ENCODE measurements at places on chromosomes 5 and 9. TPM values are rescaled to one million over a fixed set of nuclear protein-coding genes. Genes with fewer than 3 reads are reported as not detected.

DNA sequence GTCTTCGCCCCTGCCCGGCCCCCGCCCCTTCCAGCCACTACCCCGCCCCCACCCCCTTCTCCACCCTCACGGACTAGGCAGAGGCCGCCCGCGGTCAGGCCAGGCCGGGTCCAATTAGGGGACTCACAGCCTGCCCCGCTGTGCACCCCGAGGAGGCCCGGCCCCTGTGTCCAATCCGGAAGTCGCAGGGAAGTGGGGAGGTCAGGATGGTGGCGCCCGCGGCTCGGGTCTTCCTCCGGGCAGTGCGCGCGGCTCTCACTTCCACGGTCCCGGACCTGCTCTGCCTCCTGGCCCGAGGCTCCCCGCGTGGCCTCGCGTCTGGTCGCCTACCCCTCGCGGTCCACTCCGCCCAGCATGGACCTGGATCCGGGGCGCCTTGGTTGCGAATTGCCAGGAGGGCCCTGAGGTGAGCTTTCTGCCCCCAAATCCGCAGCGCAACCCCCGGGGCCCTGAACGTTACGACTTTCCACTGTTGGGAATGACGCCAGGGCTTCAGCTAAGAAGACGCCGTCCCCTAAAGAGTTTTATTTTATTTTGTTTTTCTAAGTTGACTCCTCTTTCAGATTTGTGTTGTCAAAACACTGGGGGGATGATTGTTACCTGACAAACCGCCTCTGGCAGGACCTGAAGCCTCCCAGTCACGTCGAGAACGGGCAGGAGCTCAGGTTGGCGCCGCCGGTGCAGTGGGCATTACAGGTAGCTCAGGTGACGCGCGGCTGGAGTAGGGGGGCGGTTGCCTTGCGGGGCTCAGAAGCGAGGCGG lies 763 bp upstream of the IRX2 start:
- DNase-seq = peak; percentile 16

The ASPN gene
- polyA plus RNA-seq = 9.0 TPM

DNA sequence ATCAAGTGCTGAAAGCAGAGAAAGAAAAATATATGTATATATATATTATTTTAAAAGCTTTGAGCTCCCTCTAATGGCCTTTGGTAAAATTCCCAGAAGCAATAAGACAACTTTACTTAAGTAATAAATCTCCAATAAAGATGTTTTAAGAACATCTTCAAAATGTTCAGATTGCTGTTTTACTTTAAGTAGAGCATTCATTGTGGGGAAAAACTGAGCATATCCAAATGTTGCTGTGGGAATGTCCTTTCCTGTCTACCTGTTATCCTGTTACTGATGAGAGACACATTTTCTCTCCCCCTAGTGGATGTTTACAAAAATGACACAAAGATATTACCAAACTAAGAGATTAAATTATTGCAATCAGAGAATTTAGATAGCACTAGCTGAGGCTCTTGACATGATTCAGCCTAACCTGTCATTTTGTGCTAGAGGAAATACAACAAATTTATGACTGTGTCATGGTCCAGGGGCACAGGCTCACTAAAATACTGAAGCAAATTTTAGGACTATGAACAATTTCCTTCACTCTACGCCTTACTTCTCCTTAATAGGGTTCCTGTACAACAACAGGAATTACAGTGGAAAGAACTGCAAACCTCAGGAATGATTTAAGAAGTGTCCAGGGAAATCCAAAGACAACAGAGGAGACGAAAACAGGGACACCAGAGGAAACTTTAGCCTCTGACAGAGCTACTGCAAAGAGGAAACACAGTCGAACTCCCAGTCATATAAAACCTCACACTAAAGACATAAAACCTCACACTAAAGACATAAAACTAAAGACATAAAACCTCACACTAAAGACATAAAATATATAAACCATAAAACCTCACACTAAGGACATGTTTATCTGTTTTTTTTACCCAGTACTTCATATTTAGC lies 24.3 kb upstream of the PRRC1 start:
- peak; percentile 62 for DNase-seq

The NDFIP1 gene
- polyA plus RNA-seq = 105 TPM

GRCh38 chr9:17854487-17854886 lies 275.6 kb downstream of the SH3GL2 start:
- no peak for DNase-seq

The DNAJC18 gene
- 23.6 TPM for polyA plus RNA-seq

The DBH gene
- 1.6 TPM for polyA plus RNA-seq

DNA sequence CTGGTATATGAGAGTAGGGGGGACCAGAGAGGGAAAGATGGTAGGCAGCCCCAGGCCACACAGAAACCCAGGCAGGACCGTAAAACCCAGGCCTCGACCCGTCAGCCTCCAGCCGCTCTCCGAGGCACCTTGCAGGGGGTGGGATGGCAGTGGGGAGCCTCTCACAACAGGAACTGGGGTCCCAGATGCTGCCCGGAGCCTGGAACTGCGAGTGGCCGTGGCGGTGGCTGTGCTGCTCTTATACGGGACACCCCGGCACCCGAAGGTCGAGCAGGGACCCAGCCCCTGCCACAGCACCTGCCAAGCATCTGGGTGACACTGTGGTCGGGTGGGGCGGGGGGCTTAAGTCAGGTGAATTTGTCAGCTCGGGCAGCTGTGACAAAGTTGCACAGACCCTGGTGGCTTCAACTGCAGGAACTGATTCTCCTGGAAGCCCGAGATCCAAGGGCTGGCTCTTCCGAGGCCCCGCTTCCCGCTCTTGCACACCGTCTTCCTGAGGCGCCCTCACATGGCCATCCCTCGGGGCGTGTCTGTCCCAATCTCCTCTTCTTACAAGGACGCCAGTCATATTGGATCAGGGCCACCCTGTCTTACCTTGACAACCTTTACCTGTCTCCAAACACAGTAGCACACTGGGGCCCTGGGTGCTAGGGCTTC lies 47.6 kb upstream of the EGFL7 start:
- no peak for DNase-seq

The LECT2 gene
- 1.7 TPM for polyA plus RNA-seq

GRCh38 chr5:89041976-89042375 lies 159.0 kb upstream of the MEF2C start:
- no peak for DNase-seq

DNA sequence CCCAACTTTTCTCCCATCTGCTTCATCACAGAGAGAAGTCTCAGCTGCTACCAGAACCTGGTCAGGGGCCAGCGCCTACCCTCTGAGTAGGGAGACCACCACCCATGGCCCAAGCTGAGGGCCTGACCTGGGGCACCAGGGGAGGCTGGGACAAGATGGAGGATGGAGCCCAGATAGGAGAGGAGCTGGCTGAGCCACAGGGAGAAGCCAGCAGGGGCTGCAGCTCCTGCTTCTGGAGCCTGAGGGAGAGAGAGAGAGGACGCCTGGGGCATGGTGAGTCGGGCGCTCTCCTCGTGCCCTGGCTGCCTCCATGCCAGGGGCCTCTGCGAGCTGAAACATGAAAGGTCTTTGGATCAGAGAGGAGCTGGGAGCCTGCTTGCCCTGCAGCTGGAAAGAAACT lies 1.4 kb upstream of the FOXI1 start:
- no peak for DNase-seq

DNA sequence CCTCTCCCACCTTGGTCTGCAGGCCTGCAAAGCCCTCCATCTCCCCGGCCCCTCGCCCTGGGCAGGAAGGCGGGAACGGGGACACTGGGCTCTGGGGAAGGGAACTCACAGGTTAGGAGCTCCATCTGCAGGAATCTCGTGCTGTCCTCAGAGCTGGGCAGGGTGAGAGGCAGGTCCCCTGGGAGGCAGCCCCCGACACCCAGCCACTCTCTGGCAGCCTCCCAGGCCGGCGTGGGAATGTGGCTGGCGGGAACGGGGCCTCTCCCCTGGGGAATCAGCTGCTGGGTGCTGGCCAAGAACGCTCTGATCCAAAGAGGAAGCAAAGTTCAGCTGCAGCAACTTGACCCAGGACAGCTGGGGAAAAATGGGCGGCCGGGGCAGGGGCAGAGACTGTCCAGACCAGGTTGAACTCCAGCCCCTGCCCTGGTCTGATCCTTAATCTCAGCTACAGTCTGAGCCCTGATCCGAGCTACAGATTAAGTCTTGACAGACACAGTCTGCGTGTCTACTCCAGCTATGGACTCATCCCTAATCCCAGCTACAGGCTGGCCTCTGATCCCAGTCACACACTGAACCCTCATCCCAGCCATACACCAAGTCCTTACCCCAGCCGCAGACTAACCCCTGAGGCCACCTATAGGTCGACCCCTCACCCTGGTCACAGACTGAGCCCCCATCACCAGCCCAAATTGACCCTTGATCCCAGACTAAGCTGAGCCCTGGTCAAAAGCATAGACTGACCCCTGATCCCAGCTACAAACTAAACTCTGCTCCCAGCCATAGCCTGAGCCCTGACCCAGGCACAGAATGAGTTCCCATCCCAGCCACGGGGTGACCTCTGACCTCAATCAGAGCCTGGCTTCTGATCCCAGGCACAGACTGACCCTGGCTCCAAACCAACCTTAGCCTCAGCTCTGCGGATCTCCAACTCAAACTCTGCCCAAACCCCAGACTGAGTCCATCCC lies 37.3 kb upstream of the EGFL7 start:
- peak; percentile 62 for DNase-seq

DNA sequence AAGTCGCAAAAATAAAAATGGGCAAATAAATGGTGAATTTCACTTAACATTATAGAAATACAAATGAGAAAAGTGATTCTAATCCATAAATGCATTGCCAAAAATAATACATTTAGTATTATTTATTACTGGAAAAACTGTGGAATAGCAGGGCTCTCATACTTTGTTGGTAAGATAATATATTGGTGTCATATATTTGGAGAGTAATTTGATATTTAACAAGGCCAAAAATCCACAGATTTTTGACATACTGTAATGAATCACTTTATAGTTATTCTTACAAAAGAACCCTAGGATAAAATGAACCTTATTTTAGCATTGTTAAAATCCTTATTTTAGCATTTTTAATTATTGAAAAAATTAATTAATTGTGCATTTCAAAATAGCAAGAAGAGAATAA lies 397.2 kb upstream of the DAB2 start:
- no peak for DNase-seq

DNA sequence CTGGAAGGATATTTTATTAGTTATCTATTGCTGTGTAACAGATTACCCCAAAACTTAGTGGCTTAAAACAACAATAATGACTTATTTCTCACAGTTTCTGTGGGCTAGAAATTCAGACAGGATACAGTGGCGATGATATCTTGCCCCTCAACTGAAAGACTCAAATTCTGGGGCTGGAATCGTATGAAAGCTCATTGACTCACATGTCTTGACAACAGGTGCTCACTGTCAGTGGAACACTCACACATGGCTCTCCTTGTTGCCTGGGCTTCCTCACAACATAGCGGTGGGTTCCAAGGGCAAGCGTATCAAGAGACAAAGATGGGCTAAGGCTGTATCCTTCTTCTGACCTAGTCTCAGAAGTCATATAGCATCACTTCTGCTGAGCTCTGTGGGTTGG lies 3.7 kb upstream of the GNPDA1 start:
- no peak for DNase-seq

- peak; percentile 57 for DNase-seq
Measured at GRCh38 chr5:62260513-62260912, 45.5 kb upstream of the KIF2A start.

DNA sequence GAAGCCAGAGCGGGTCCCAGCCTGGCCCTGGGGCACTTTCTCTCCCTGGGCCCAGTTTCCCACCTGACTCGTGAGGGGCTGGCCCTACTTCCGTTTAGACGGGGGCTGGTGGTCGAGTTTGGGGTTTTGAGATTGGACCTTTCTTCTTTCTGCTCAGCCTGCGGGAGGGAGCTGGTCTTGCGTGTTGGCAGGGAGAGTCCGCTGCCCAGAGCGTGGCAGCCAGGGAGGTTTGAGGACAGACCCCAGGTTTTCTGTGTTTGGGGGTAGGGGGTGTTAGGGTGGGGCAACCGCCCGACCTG lies 6.0 kb upstream of the PITX1 start:
- DNase-seq = no peak

DNA sequence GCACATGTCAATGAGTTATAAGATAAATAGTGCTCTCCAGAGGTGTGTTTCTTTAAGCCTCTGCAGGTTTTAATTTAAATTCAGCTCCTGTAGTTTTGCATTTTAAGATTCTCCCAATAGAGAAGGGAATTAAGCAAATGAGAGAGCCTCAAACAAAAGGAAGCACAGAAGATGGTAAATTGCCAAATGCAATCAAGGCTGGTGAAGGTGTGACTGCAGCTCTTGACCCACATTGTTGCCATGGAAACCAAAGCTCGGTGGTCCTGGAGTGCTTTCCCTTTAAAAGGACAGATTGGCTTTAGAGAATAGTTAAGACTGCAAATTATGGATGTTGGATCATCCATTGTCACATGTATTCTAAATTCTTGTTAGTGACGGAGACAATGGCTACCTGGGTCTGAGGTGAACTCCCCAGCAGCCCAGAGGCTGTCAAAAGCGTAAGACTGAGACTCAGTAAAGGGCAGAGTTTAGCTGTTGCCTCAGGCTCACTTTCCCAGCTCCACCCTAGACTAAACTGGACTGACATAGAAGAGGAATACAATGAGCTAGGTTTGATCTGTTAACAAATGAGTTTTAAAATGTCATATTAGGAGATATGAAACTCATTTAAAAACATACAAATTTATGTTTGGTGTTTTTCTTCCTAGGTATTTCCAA lies 12.3 kb downstream of the GAPT start:
- DNase-seq = no peak

The DNM1 gene
- 88.2 TPM for polyA plus RNA-seq

DNA sequence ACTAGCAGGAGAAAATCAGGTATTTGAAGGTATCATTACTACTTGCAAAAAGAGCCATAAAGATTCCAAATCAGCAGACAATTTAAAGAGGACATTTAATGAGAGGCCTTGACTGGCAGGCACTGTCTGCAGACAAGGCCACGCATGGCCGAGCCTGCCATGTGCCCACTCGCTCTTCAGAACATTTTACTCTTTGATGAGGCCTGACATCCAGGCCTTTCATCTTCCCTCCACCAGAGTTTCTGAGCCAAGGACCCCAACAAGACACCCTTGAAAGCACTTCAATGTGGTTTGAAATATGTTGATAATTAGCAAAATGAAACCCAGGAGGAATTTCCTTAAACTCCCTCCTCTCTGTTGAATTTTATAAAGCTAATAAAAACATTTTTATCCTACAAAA lies 16.4 kb downstream of the AK8 start:
- DNase-seq = no peak
